ENCODE measurements at places on chromosomes 2 and 18.

GRCh38 chr2:83817511-83817910 is 641.6 kb downstream of the SUCLG1 start:
- DNase-seq: no peak

- no peak for DNase-seq
Measured at GRCh38 chr18:39660141-39660540, 2094.5 kb upstream of the CELF4 start.

DNA sequence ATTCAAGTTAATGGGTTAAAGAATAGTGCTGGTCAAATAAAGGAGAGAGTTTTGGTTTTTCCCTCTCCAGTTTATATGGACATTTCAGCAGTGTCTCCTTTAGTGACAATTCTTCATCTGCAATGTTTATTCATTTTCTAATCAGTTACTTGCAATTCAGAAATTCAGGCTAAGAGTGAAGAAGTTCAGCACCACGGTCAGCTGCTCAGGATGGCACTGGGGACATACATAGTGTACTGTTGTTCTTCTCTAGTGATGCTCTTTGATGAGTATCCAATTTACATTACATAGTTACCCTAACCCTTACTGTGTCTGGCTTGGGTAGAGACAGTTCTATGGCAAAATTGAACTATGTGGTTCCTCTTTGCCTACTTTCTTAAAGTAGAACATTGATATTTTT is 412.7 kb downstream of the CNTNAP5 start:
- DNase-seq: no peak

- no peak for DNase-seq
Measured at GRCh38 chr18:77181950-77182707, 49.5 kb upstream of the MBP start.

DNA sequence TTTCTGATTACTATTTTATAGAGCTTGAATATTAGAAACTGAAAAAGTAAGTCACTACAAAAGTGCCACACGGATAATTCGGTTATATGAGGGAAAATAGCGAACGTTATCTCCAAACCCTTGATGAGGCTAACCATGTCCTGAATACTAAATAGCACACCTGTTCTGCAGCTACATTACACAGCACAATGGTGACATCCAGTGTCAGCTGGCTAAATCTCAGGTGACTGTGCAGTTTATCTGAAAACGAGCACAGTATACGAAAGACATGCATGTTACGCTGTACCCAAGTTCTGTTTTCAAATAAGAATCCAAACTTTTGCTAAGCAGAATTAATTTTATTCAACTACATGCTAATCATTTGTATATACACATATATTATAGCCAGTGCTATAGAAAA is 9.0 kb downstream of the CCDC68 start:
- no peak for DNase-seq
